ENCODE measurements at places on chromosomes 6 and 20.

DNA sequence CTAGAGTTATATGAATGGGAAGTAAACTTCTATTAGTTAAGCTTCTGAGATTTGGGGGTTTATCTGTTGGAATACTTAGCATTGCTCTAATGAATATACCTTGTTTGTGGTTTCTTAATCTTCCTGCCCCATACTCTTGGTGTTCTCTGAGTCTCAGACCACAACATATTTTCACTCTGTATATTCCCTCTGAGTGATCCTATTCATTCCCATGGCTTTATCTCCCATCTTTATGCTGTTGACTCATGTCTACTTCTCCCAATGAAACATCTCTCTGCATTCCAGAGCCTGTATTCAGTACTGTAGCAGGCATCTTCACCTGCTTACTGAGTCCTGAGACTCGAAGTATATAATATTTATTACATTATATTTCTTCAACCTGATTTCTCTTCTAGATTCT lies 283.7 kb upstream of the MAP3K7 start:
- no peak for DNase-seq

GRCh38 chr20:16423311-16424212 lies 149.7 kb downstream of the KIF16B start:
- no peak for DNase-seq

GRCh38 chr6:159953091-159953601 lies 15.7 kb upstream of the IGF2R start:
- DNase-seq: no peak

GRCh38 chr20:53036992-53037391 lies 64.8 kb downstream of the TSHZ2 start:
- DNase-seq: no peak

- DNase-seq: no peak
These were observed 683.7 kb downstream of the EPM2A start for GRCh38 chr6:145051661-145052060.

DNA sequence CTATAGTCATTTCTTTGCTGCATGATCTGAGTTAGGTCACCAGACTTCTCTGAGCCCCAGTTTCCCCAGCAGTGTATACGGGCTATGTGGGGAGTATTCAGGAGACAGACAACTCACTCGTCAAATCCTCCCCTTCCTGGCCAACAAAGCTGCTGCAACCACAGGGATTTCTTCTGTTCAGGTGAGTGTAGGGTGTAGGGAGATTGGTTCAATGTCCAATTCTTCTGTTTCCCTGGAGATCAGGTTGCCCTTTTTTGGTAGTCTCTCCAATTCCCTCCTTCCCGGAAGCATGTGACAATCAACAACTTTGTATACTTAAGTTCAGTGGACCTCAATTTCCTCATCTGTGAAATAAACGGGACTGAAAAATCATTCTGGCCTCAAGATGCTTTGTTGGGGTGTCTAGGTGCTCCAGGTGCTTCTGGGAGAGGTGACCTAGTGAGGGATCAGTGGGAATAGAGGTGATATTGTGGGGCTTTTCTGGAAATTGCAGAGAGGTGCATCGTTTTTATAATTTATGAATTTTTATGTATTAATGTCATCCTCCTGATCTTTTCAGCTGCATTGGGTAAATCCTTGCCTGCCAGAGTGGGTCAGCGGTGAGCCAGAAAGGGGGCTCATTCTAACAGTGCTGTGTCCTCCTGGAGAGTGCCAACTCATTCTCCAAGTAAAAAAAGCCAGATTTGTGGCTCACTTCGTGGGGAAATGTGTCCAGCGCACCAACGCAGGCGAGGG lies 594 bp upstream of the CDKN1A start:
- DNase-seq: no peak
